ENCODE measurements at places on chromosomes 4 and X.
A peak's percentile ranks its signal among the peaks of the same experiment; 100 is the strongest.

- no peak for DNase-seq
Measured at GRCh38 chrX:149365061-149365460, 140.0 kb downstream of the IDS start.

DNA sequence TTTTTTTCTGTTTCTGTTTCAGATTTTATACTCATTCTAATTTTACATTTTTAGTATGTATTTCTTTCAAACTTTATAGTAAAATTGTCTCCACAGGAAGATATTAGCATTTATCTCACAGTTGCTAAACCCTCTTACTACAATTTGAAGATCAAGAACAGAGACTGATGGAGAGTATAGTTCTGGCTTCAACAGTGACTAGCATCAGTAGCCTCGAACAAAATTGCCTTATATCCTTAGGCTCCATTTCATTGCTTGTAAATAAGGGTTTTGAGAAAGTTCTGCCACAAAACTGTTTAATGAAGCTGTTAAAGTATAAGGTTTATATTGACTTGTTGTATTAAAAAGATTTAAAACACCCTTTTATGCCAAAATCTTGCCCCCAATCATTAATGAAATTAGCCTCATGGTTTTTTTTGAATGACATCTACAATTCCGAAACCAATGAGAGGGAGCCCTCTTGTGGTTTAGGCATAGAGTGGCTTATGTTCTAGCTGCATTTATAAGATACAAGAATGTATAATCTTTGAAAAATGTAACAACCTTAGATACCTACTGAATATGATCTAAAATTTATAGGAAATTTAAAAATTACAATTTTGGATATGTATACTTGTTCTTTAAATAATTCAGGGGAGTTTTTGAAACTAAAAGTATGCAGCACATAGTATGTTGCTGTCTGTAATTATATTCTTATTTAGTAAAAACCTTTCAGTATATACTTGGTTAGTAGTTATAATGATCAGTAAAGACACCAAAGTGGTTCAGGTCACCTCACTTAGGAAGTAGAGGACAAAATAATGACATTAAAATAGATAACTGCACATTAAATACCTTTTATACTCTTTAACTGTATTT is 109.8 kb upstream of the HPGD start:
- DNase-seq = peak; percentile 31

DNA sequence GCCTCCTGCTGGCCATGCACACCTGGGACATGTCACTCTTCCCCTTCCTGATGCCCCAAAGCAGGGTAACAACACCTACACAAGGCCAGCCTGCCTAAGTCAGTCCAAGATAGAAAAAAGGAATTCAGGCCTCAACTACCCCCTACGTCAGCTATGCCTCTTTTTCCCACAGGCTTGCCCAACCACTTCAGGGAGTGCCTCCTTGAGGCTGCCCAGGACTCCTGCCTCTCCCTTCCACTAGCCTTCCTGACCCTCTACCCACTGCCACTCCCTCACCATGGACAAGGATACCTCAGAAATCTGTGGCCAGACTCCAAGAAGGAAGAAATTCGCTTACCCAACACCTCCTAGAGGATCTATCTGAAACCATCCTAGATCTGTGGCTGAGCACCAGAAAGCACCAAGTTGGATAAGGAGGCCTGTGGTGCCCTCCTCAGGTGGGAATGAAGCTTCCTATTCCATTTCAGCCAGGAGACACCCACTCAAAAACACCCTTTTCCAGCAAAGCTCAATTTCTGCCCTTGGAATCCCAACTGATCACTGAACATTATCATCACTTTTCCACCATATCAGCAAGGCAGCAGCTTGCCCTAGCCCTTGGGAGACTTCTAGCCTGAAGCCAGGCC is 1.8 kb downstream of the KDM5C start:
- no peak for DNase-seq

DNA sequence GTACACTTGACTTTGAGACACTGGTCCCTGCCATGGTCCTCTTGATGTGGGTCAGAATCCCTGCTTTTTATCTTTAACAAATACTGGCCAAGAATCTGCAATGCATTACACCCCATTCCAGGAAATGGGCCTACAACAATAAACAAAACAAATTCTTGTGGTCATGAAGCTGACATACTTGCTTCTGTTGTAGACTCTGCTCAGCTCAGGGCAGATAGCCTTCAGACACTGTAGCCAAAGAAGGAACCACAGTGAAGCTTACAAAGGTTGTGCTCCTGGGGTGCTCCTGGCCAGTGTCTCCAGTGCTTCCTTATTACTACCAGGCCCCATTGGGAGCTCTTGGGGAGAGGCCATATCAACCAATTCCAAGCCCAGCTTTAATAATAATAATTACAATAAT is 21.8 kb downstream of the KIAA1210 start:
- no peak for DNase-seq

DNA sequence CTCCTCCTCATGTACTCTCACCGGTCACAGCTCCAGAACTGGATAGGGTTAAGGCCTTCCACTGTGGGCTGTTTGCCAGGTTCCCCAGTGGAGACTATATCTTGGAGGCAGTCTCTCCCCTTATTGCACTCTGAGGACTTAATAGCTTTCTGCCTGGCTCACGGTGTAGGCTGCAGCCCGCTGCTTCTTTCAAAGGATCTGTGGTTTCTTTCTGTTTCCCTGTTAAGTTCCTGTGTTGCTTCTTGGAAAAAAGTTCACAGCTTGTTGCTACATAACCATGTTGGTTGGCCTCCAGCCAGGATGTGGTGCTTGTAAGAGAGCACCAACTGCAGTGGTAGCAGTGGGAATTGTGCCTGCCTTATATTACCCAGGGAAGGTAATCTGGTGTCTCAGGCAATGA is 24.9 kb upstream of the ZDHHC15 start:
- peak; percentile 38 for DNase-seq

DNA sequence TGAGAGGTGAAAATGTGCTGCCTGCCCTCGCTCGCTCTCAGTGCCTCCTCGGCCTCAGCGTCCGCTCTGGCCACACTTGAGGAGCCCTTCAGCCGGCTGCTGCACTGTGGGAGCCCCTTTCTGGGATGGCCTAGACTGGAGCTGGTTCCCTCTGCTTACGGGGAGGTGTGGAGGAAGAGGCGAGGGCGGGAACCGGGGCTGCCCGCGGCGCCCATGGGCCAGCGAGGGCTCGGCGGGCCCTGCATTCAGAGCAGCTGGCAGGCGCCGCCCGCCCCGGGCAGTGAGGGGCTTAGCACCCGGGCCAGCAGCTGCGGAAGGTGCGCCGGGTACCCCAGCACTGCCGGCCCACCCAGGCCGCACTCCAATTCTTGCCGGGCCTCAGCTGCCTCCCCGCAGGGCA is 39.6 kb downstream of the TRIML1 start:
- no peak for DNase-seq

- DNase-seq = peak; percentile 47
Measured at GRCh38 chrX:31021537-31021936, 50.3 kb downstream of the FTHL17 start.

GRCh38 chr4:48710446-48711209 is 69.5 kb downstream of the FRYL start:
- DNase-seq = no peak

GRCh38 chr4:105619188-105619931 is 66.9 kb downstream of the ARHGEF38 start:
- peak; percentile 30 for DNase-seq

GRCh38 chr4:170231377-170231776 is 141.6 kb upstream of the AADAT start:
- no peak for DNase-seq

- no peak for DNase-seq
Measured at GRCh38 chr4:147842573-147842972, 110.7 kb downstream of the ARHGAP10 start.

DNA sequence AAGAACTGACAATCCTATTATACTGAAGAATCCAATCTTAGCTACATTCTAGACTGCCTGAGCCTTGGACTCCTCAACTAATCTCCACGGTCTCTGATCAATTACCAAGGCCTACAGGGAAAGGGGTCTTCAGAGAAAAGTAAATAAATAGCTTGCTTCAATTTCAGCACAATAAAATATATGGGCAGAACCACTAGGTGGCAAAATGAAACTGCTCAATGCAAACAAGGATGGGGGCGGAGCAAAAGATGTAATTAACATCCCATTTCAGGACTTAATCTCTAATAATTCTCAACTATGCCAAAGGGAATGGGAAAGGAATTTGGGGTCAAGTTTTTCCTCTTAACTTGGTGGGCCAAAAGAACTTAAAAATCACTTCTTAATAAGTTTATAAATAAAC is 78.4 kb upstream of the MAP3K15 start:
- peak; percentile 52 for DNase-seq

DNA sequence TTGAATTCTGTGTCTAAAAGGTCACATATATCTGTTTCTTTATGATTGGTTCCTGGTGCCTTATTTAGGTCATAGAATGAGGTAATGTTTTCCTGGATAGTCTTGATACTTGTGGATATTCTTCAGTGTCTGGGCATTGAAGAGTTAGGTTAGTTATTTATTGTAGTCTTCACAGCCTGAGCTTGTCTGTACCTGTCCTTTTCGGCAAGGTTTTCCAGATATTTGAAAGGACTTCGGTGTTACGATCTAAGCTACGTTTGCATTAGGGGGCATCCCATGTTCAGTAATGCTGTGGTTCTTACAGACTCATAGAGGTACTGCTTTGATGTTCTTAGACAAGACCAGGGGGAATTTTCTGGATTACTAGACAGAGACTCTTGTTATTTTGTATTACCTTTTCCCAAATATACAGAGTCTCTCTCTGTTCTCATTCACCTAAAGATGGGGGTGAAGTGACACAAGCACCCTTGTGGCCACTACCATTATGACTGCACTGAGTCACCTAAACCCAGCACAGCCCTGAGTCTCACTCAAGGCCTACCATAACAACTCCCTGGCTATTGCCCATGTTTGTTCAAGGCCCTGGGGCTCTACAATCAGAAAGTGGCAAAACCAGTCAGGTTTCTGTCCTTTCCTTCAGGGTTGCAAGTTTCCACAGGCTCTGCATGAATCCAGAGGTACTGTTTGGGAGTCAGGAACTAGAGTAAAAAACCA is 30.1 kb upstream of the CYSLTR1 start:
- no peak for DNase-seq

Data from right lung (tissue), 10 donors.